ENCODE measurements at places on chromosomes 1 and 21. TPM values are rescaled to one million over a fixed set of nuclear protein-coding genes. Genes with fewer than 3 reads are reported as not detected.

Gene OR2T33
- total RNA-seq: not detected

Gene TAS1R3
- 0.15 TPM for total RNA-seq

Gene MYOG
- not detected for total RNA-seq

Gene FCRL1
- total RNA-seq: not detected

Gene LEMD1
- total RNA-seq: 2.3 TPM

Gene CCDC17
- total RNA-seq: 1.5 TPM

Gene RGS8
- total RNA-seq: not detected

GRCh38 chr1:230170153-230170547 is 103.1 kb downstream of the GALNT2 start:
- no peak for DNase-seq

DNA sequence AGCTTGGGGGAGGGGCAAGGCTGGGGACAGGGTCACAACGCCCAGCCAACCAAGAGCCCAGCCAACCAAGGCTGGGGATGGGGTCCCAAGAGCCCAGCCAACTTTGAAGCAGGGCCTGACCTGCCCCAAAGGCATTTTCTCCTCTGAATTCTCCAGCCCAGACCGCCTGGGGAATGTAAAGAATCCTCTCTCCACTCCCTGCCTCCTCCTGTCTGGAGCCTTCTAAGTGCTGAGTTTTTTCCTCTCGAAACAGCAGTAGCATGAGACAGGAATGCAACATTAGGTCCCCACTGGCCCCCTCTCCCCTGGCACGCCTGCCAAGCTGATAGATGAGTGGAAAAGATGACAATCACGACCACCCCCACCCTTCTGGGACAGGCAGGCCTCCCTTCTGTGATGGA is 17.0 kb downstream of the C1orf198 start:
- DNase-seq: no peak

DNA sequence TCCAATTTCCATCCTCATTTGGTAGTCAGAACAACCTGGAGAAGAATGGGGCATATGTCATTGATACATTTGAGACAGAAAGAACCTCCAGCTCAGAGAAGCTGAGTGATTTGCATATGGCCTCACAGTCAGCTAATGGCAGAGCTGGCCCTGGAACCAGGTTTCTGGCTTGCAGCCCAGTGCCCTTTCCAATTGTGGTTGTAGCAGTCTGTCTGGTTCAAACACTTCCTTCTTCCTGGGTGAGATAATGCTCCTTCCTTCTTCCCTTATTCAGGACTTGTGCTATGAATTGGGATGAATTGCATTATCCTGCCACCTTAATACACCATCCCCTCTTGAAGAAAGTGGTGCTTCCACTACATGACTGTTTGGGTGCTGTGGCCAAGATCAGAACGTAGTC is 24.2 kb downstream of the SLC5A9 start:
- no peak for DNase-seq

DNA sequence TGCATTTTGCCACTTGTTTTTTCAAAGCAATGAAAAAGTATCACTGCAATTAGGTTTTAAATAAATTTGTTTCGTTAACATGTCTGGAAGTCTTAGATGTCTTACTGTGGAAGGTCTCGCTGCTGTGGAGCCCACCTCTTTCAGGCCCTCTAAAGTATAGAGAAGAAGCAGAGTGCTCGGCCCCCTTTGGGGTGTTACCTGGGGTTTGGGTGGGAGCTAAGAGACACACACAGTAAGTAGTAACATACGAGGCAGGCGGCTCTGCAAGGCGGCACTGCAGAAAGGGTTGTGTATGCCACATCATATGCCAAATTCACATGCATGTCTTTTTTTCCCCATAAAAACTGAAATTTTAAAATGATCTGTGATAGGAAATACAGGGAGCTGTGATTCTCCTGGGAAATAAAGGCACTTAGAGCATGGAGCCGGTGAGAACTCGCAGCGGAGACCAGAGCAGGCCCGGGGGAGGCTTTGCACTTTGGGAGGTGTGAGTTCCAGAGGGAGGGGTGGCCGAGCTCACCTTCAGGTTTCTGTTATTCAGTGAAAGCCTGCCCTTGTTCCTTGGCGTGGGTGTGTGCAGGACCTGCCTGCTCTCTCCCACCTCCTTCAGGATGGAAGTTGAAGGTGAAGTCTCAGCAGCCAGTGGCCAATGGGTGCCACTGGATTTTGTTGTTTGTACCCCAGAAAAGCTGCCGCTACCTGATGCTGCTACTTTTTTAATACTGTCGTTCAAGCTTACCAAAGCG is 35.7 kb upstream of the PWP2 start:
- no peak for DNase-seq

DNA sequence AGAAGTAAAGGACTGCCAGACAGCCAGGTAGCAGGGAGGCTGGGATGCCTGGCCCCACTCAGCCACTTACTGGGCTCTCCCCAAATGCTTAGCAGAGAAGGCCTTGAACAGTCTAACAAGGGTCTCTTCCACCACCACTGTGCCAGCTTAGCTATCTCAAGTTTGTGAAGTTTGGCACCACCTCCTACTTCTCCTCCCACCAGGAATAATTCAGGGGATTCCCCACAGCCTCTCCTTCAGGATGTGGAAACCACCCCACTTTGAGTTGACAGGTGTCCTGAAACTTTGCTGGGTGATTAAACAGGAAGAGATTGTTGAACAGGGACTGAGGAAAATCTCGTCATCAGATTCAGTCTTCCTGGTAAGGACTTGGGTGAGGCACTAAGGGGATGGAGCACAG is 59.4 kb upstream of the ATP1B1 start:
- DNase-seq: no peak

- no peak for DNase-seq
These were observed 415.3 kb upstream of the CAMK1G start for GRCh38 chr1:209168204-209168603.

DNA sequence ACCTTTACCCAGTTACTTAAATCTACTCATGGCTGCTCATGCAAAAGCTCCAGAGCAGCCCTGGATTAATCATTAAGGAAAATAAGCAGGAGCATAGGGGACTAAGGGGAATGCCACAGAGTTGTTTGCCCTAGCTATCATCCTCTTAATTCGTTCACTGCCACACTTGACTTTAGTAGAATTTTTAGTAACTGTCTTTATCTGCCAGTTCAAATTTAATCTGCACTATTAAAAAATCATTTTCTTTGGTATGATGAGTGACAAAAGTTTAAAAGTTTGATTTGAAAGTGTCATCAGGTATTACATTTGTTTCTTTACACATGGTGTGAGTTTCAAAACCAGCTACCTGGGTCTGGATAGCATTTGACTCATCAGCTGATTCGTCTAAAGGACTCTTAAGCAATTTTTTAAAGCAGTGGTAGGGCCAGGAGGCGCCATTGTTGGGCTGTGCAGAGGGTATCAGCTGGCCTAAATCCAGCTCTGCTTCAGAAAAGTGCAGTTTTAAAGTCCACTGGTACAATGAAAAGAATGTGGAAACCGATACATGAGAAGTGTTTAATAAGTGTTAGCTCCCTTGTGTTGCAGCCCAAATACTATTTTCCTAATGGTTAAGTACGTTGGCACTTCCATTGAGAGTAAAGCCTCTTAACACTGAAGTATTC is 69.9 kb upstream of the DR1 start:
- DNase-seq: peak; percentile 86

DNA sequence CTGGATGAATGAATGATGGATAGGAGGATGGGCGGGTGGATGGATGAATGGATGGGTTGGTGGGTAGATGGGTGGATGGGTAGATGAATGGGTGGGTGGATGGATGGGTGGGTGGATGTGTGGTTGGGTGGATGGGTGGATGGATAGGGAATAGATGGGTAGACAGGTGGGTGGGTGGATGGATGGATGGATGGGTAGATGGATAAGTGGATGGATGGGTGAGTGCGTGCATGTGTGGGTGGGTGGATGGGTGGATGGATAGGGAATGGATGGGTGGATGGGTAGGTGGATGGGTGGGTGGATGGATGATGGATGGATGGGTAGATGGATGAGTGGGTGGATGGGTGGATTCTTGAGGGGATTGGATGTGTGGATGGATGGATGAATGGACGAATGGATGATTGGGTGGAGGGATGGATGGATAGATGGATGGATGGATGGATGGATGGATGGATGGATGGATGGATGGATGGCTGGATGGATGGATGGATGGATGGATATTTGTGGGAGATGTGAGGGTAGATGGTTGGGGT is 68.7 kb downstream of the SDC3 start:
- no peak for DNase-seq

DNA sequence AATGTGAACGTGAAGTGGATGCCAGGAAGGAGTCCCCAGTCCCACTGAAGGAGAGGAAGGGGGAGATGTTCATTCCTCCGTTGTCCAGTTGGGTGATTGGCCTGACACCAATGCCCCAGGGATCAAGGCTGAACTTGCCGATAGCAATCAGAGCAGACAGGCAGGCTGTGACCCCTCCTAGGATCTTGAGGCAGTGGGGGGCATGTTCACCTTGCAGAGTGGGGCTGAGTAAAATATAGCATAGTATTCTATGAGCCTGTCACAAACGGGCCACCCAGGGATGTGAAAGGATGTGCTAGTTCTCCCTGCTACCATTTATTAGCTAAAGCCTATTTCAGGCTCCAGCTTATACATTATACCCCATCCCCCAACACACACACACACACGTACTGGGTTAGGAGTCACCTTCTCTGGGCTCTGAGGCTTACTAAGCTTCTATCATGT is 80.7 kb upstream of the CD34 start:
- DNase-seq: no peak
